Posterior vena cava (tissue), 2 donors: ENCODE measurements at places on chromosomes 12 and 14. TPM values are rescaled to one million over a fixed set of nuclear protein-coding genes. Genes with fewer than 3 reads are reported as not detected.

GRCh38 chr12:15183821-15184220 lies 37.4 kb downstream of the RERG start:
- no peak for DNase-seq

- DNase-seq: no peak
These were observed 23.5 kb downstream of the FGF23 start for GRCh38 chr12:4356041-4356327.

DNA sequence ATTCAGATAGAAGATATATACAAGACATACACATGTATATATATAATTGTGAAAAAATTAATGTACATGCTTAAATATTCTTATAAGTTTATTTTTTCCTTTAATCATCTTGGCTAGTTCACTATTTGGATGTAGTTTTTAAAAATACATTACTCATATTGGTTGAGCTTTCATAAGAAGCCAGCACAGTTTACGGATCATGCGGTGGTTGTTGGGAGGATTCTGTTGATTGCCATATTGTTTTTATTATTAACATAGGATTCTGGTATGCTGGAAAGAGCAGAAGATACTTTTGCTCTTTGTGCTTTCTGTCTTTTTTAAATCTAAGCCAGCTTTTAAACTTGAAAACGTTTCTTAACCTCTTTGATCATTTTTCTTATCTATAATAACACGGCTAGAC lies 163.4 kb downstream of the OTOGL start:
- no peak for DNase-seq

AVPR1A gene
- total RNA-seq: 4.0 TPM

DNA sequence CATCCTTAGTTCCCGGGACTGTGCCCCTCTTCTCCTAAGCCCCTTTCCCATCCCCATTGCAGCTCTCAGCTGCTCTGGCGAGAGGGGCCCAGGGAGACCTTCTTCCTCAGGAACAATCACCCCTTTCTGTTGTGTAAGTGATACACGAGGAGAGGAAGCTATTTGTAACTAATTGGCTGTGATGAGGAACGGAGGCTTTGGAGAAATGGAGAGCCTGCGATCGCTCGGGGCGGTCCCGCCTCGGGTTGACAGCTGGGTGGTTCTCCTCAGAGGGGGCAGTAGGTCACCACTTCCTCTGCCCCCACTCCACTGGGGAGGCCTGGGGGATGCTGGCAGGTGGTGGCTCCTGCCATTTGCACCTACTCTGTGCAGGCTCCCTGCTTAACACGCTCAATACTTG lies 6.6 kb upstream of the PGF start:
- peak; percentile 35 for DNase-seq

RITA1 gene
- 6.6 TPM for total RNA-seq

ACOT4 gene
- 0.33 TPM for total RNA-seq

LIMA1 gene
- 80.2 TPM for total RNA-seq

- DNase-seq: no peak
These were observed 35.3 kb upstream of the RTRAF start for GRCh38 chr14:51954031-51954430.

OR4Q3 gene
- not detected for total RNA-seq

GRCh38 chr14:86057018-86057667 lies 527.2 kb downstream of the FLRT2 start:
- no peak for DNase-seq

CMKLR1 gene
- 53.4 TPM for total RNA-seq

DNA sequence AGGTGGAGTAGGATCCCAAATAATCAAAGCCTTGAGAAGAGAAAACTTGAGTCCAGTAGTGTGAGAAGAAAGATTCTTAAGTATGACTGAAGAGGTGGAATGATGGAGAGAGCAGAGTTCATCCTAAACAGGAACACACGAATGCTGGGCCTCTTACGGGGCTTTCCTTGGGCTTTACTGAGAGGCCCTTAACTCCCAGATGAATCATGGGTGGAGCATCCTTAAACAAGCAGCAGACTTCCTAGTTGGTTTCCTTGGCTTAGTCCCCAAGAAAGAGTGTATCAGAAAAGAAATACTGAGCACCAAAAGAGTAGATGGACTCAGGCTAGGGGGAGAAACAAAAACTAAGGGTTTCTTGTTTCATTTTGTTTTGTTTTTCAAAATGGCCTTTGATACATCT lies 132.5 kb downstream of the GPR135 start:
- no peak for DNase-seq

STON2 gene
- total RNA-seq: 25.1 TPM

DNA sequence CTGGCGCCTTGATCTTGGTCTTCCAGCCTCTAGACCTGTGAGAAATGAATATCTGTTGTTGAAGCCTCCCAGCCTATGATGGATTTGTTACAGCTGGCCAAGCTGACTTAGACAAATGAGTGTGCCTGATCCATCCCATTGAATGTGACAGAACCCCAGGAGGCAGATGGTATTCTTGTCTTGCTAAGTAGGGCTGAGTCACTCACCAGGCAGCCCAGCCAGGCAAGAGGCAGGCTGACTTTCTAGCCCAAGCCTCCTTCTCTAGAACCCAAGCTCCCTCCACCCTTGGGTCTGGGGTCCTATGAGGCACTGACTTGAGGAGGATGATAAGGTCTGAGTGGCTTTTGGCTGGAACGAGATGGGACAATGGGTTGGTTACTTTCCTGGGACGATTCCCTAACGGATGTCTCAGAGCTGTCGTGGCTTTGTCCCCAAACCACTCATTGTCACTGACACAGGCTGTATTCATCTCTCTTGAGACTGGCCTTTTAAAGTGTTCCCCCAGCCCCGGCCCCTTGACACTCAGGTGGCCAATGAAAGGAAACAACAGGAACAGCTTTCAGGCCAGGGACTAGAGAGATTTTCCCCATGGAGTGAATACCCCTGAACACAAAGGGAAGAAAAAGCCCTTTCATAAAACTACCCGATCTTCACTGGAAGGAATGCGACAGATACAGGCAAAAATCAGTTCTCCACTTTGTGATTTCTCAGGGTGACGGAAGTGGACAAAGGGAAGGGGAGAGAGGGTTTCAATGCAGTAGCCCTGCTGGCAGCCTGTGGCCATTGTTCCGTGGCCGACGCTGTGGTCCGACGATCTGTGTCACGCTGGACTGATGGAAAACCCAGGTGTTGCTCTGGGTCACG lies 264.2 kb downstream of the AACS start:
- DNase-seq: no peak

- DNase-seq: no peak
These were observed 170.1 kb downstream of the ADGRD1 start for GRCh38 chr12:131123817-131124216.

DNA sequence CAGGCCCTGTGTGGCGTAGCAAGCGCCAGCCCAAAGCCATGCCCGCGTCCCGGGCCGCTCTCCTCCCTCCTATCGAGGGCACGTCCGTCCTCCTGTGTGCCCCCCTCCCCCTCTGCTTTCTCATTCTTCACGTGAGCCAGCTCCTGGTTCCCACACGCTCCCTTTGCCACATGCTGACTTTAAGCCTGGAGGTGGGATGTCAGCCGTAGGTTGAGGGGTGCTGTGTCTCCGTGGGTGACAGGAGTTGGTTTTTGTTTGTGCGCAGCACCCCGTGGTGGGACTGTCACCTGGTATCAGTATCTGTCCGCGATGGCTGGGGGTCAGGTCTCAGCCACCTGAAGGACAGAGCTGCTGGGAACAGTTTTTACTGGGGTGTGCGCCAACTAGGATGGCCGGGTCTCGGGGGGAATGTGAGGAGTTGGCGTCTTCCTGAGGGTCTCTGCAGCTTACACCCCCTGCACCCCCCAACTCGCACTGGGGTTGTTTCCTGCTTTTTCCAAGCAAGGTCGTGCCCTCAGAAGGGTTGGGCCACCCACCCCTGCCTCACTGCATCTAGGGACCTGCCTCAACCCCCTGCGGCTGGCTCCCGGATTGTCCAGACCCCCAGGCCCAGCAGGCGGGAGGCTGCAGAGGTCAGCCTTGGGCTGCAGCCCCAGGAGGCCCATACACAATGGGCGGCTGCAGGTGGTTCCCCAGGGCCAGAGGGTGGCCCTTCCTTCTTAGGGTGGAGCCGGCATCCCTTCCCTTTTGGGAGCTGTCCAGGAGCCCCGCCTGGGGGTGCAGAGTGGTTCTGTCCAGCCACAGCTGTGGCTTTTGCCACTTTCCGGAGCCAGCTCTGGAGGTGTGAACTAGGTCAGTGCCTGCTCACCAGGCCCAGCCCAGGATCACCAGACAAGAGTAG lies 7.3 kb downstream of the ULK1 start:
- no peak for DNase-seq

GRCh38 chr14:89382487-89382886 lies 34.5 kb downstream of the FOXN3 start:
- DNase-seq: no peak

PAPLN gene
- total RNA-seq: 19.4 TPM

GRCh38 chr14:96863327-96863985 lies 66.3 kb downstream of the VRK1 start:
- DNase-seq: no peak

GRCh38 chr14:90397425-90398314 lies 841 bp downstream of the CALM1 start:
- DNase-seq: peak; percentile 90

DNA sequence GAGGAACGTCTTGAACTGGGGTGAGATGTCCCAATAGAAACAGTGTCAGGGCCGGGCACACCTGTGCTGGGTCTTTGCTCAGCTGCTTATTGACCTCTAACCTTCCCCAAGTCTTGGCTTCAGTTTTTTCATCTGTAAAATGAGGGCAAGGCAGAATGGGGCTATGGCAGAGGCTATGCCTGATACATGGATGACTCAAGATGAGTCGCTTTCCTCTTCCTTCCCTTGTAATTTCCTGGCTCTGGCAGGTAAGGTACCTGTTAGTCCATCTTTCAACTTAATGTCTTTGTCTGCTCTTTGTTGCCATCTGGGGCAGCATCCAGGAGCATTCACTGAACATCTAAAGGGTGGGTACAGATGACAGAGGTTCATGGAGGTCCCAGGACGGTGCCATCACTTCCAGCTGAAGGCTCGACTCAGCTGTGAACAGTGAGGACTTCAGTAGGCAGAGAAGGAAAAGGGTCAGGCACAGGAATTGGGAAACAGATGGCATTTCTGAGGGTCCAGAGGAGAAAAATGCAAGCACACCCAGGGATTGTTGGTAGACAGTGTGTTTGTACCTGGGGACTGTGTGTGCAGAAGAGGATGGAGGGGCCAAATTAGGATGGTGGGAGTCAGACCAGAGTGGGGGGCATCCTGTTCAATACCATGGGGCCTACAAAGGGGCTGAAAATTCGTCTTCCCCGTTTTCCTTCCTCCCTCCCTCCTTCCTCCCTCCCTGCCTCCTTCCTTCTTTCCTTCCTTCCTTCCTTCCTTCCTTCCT lies 268.3 kb downstream of the VRK1 start:
- no peak for DNase-seq

B4GALNT1 gene
- total RNA-seq: 4.3 TPM

GRCh38 chr14:20794644-20795369 lies 7.8 kb downstream of the RNASE1 start:
- no peak for DNase-seq

DNA sequence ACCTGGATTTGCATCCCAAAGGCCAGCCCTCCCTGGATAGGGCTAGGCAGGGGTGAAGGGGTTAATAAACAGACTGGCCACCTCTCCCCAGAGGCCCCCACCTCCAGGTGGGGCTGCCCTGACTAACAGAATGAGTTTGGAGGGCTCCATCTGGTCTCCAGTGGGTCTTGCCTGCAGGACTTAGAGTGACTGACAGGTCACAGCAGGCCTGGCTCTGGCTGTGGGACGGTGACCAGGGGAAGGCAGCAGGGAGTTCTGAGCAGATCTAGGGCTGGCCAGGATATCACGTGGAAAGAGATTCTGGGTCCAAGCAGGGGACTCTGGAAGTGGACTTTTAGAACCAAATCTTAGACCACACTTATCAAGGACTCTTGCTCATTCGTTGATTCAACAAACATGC lies 40.9 kb upstream of the LHX5 start:
- DNase-seq: no peak

KLRK1 gene
- total RNA-seq: 1.9 TPM

PPP1R3E gene
- total RNA-seq: 8.5 TPM

DNA sequence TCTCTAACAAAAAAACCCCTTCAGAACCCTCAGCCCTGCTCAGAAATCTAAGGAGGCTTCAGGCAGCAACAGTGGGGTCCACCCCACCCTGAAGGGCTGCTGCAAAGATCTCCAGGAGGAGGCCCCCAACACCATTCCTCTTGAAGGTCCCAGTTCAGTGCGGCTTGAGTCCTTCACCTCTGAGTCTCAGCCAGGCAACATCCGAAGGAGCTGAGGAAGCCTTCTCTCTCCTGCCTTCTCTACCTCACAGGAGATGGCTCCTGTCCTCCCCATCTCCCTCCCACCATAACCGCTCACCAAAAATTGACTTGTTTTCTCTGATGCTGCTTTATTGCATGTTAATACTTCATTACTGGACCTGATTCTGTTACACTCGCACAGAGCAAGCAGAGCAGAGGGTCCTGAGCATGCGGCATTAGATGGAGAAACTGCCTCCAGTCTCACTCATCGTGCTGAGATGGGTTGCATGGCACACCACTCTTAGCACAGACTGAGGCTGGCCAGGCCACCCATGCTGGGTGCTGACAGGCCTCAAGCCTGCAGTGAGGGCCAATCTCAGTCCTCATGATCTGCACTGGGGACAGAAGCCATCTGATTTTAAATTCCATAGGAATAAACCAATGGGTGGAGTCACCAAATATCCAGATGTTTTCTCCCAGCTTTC lies 224.8 kb downstream of the CACNA1C start:
- DNase-seq: no peak

RFX4 gene
- not detected for total RNA-seq

GPR137C gene
- total RNA-seq: 0.32 TPM

- no peak for DNase-seq
These were observed 992 bp downstream of the DNAH10 start for GRCh38 chr12:123763093-123763492.

PTPN21 gene
- 44.0 TPM for total RNA-seq

DNA sequence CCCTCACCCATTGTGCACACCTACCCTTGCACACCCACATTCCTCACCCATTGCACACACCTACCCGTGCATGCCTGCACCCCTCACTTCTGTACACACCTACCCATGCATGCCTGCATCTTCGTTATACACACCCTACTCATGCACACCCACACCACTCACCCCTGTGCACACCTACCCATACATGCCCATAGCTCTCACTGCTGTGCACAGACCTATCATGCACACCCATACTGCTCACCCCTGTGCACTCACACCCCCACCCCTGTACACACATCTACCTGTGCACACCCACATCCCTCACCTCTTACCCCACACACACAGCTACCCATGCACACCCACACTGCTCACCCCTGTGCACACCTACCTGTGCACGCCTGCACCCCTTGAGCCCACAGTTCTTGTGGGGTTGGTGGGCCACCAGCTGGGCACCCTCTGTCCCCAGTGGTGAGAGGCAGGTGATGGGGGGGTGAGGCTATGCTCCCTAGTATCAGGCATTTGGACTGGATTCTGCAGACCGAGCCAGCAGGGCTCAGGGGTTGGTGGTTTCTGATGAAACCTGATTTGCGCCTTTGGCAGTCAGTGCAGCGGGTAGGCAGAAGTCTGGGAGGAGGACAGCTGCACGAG lies 15.6 kb downstream of the CEP170B start:
- DNase-seq: no peak

DNA sequence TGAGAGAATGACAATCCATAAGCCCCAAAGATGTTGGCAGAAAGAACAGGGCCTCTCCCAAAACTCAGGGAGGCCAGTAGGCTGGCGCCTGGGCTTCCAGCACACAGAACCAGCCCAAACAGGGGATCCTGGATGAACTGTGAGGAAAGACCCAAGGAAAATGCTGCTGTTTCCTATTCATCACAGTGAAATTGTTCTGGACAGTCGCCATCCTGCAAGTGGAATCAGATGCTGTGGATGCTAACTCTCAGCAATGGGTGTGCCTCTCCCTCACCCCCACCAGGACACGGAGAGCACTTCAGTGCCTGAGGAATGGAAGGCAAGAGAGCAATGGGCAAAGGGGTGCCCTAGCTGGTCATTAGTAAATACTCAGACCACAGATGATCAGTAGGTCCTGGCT lies 80.8 kb downstream of the ANO2 start:
- no peak for DNase-seq
